ENCODE measurements at places on chromosomes 2 and 18.

- DNase-seq: no peak
Measured at GRCh38 chr2:232229911-232230310, 148.6 kb upstream of the ALPP start.

DNA sequence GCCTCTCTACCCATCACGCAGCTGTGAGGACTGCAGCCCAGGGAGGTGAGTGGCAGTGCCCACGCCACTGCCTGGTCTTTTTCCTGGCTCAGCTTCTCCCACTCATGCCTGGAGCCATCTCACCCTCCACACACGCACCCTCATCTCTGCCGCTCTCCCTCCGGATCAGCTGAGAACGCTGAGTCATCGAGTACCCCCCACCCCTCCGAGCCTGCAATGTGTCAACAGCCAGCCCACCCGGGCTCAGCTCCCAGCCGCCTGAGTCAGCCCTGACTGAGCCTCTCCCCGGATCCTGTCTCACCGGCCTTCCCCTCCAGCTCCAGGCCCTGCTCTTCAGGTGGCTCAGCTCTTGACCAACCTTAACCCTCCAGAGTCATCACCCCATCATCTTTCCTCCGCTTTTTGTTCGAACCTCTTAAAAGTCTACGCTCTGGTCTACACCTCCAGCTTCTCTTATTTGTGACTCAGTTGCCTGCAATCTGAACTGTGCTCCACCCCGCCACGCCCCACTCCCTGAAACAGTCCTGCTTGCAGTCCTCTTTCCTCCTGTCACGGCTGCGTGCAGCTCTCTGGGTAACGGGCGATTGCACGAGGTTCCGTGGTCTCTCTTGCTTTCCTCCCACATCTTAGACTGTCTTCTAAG, 94.4 kb upstream of the ASAP2 start:
- peak; percentile 91 for DNase-seq

GRCh38 chr2:214484701-214485100, 73.8 kb downstream of the VWC2L start:
- DNase-seq: no peak

GRCh38 chr18:10530852-10531251, 5.0 kb downstream of the NAPG start:
- no peak for DNase-seq
